ENCODE measurements at places on chromosomes 1 and 21.

DNA sequence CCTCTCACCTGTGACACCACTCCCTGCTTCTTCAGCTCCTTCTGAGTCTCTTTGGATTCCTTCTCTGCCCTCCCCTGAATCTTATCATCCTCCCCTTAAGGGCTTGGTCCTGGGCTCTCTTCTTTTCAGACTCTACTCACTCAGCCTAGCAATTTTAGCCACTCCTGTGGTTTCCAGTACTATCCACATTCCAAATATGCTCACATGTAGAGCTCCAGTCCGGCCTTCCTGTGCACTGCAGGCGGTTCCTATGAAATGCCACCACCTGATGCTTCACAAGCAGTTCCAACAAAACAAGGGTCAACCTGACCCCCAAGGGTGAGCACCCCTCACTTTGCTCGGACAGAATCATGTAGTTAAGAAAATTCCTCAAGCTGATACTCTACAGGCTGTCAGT, 35.9 kb downstream of the MAB21L3 start:
- DNase-seq: no peak

DNA sequence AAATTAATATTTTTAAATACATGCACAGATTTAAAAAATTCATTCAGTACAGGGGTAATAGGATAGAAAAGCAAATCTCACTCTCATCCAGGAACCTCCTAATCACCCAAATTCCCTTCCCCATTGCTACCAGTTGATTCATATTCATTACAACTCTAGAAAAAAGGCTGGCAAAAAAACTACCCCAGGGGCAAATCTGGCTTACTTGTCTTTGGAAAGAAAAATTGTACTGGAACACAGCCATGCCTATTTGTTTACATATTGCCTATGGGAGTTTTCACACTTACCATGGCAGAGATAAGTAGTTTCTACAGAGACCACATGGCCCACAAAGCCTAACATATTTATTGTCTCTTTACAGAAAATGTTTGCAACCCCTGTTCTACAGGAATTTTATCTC, 8.9 kb upstream of the RBM34 start:
- DNase-seq: no peak

DNA sequence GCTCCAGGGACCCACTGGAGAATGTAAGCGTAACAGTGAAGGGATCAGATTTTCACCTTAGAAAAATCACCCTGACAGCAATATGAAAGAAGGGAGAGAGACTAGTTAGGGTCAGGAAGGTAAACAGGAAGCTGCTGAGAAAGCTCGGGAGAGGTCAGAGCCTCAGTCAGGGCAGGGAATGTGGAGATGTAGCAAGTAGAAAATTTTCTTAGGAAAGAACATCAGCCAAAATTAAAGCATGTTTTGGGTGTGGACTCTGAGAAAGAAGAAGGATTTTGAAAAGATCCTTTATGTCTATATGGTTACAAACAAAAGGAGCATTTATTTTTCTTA, 16.7 kb upstream of the ERICH3 start:
- no peak for DNase-seq

DNA sequence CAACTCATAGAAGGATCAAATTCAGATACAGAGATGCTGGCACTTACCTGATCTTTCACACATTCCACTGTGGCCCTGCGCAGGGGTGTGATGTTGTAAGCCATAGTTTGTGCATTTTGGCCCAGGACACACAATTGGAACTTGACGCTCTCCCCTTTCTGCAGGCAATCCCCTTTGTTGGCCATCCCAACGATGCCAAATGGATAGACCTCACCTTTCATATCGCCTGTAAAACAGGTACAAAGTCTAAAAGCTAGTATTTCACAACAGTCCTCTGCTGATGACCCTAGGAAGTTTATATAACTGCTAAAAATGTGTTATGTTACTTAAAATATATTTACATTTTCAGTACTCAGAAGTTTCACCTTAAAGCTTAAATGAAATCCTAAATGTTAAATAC, 3.9 kb upstream of the NRAS start:
- no peak for DNase-seq

DNA sequence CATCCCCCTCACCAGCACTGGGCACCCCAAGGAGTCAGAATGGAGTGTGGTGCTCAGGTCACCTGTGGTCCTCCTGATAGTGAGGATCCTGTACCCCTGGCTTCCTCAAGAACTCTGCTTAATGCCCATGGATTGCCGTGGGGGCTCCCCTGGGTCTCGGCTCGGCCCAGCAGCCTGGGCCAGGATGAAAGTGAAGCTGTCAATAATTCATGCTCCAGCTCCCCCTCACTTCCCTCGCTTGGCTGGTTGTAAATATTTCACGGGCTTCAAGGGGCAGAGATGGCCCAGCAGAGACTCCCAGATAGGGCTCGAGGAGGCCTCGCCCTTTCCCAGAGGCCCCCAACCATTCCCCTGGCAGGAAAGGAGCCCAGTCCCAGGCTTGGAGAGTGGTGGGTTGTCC, 42.6 kb upstream of the KCNA10 start:
- DNase-seq: no peak

DNA sequence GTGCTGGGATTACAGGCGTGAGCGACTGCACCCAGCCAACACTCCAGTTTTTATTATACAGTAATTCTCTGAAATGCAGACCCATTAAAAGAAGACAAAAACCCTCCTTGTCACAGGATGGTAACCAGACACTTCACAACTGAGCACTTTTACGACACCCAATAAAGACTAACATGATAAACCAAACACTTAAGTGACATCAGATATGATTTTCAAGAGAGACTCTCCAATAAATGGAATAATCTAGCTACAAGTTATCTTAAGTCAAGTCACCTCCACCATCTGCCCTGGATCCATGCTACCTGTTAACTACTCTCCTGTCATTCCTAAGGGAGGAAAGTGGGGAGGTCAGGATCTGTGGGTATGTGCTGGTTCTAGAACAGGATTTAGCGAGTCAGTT, 5.6 kb downstream of the GNG12 start:
- no peak for DNase-seq

- DNase-seq: peak; percentile 39
Observed at GRCh38 chr1:58812926-58813325, 29.1 kb upstream of the JUN start.

DNA sequence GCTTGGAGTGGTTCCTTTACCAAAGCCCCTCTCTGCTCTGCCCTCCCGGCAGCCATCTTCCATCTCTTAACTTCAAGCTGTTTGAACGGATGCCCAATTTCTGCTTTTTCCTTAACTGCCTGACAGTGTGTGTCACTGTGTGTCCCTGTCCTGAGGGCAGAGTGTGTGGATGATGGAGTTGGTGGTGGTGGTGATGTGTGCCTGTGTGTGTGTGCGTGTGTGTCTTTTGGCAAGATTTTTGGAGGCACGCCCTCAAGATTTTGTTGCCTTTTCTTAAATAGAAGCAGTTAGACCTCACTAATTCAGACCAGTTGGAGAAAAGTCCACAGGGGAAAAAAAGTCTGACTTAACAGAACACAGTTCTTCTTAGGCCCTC, 30.3 kb downstream of the SERTAD4 start:
- no peak for DNase-seq

DNA sequence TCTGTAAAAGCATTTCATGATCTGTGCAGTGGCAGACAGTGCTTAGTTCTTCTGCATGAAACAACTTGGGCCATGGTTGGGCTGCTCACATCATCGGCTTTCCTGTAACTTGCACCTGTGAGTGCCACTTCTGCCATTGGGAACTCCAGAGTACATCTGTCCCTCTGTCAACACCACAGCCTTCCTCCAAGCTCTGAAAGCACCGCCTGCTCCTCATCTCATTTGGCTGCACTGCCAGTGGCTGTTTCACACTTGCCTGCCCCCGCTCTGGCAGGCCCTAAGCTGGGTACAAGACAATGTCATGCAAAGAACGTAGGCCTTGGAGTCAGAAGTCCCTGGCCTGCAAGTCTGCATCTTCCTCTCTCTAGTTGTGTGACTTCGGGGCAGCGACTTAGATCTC, 46.4 kb downstream of the DDX20 start:
- no peak for DNase-seq

GRCh38 chr1:50232336-50232735, 123.6 kb downstream of the ELAVL4 start:
- no peak for DNase-seq

GRCh38 chr1:85608851-85609250, 28.3 kb downstream of the CCN1 start:
- no peak for DNase-seq

DNA sequence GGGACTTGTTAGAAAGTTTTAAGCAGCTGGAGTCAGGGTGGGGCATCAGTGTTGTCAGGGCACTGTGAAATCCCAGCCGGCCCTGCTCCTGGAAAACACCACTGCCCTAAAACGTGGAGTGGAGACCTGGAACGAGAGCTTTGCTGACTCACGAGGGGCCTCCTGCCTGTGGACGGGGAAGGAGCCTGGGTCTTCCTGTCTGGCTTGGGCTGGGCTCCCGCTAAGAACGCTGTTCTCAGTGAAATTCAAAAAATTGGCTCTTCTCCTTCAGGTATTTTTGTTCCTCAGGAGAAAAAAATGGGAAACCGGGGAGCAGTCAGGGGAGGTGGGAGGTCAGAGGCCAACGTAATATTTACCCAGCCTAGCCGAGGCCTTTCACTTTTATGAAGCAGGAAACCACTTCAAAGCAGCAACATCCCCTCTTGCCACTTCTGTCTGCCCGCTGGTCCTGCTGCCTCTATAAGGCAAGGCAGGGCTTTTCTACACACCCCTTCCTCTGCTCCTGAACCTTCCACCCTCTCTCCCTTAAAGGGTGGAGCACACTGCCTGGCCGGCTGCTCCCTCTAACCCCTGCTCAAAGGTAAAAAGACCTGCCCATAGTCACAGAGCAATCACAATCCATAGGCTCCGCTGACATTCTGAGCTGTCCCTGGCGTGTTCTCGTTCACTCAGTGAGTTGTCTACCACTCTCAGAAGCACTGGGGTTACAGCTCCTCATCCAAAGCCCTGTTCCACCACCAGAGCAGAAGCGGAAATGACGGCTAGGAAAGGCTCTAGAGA, 8.0 kb downstream of the PLXNA2 start:
- DNase-seq: peak; percentile 24

- DNase-seq: no peak
Observed at GRCh38 chr1:179241530-179242097, 12.1 kb upstream of the ABL2 start.

GRCh38 chr1:234271243-234271606, 102.0 kb upstream of the COA6 start:
- peak; percentile 22 for DNase-seq

DNA sequence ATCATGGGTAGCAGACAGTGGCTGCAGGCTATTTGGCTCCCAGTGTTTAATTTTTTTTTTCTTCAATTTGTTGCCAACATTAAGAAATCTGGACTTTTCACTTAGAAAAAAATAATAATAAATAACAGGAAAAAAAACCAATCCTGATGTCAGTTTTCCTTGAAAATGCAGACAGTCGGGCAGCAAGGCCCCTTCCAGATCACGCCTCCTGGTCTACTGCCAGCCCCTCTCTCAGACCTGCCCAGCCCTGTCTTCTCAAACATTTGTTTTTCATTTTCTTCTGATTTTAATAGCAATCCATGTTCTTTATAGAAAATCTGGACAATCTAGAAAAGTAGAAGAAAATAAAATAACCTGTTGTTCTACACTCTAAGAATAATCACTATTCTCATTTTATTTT, 15.5 kb downstream of the IFNGR2 start:
- no peak for DNase-seq

DNA sequence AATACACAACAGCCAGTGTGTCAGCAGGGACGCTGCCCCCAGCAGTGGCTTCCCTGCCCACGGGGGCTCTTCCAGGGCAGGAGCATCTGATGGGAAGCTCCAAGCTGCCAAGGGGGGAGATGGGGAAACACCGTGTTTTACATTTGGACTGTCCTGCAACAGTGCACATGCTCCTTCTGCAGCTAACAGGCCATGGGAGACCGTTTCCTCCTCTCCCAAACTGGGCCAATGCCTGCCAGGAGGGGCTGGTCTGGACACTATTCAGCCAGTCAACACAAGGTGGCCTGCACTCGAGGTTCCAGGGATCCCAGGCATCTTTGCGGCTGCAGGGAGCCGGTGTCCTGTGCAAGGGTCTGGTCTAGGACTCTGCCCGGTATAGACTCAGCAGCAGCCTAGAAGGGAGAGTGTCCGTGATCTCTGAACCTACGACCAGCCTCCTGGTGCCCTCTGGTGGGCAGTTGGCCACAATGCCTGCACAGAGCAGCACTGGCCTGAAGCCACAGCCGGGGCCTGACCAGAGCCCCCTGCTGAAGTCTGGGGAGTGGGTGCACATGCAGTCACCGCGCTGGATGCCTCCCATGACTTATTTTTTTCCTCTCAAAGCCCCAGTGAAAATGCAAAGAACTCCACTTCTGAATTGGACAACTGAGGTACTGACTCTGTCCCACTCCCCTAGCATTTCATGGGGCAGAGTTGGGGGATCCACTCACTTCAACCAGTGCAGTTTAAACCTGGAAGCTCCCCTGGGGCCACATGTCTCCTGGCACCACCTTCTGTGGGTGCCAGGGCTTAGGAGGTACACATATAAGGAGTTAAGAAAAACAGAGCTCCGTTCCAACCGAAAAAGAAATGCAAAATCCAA, 33.3 kb downstream of the RCC2 start:
- peak; percentile 67 for DNase-seq

GRCh38 chr1:231515748-231516147, 12.7 kb upstream of the TSNAX start:
- DNase-seq: no peak

- no peak for DNase-seq
Observed at GRCh38 chr1:77316966-77317365, 35.1 kb downstream of the AK5 start.

GRCh38 chr1:198939956-198940355, 301.1 kb downstream of the PTPRC start:
- no peak for DNase-seq

- DNase-seq: peak; percentile 95
Observed at GRCh38 chr1:65001231-65001792, 35.0 kb upstream of the JAK1 start.

- no peak for DNase-seq
Observed at GRCh38 chr1:111669268-111669667, 49.7 kb downstream of the RAP1A start.

- DNase-seq: no peak
Observed at GRCh38 chr1:2272686-2273400, 44.7 kb downstream of the SKI start.

GRCh38 chr1:243236604-243237252, 18.4 kb downstream of the CEP170 start:
- no peak for DNase-seq

- peak; percentile 36 for DNase-seq
Observed at GRCh38 chr1:174976436-174977108, 23.2 kb upstream of the CACYBP start.

Data from activated naive CD4-positive, alpha-beta T cell treated with anti-CD3 and anti-CD28 coated beads for 36 hours (primary cell).